ENCODE measurements at places on chromosomes 2 and 18.

DNA sequence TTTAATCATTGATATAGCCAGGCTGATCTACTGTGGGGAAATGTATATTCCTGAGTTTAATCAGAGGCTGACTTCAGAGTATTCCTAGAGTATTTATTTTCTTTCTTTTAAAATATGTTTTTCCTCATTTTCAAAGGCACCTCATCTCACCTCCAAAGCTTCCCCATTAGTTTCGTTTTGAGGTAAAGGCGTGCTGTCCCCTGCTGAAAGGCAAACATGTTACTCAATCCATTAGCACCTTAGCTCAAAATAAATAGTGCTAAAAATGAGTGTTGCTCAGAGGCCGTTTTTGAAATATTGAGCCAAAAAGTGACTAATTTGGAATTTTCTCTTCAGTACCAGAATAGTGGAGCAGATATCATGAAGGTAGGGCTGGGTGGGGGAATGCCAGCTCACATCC, 386.2 kb downstream of the SOX11 start:
- no peak for DNase-seq

- DNase-seq = no peak
These were observed 58.8 kb downstream of the PARD3B start for GRCh38 chr2:204604061-204604460.

GRCh38 chr2:38509314-38509946, 93.3 kb downstream of the HNRNPLL start:
- no peak for DNase-seq

DNA sequence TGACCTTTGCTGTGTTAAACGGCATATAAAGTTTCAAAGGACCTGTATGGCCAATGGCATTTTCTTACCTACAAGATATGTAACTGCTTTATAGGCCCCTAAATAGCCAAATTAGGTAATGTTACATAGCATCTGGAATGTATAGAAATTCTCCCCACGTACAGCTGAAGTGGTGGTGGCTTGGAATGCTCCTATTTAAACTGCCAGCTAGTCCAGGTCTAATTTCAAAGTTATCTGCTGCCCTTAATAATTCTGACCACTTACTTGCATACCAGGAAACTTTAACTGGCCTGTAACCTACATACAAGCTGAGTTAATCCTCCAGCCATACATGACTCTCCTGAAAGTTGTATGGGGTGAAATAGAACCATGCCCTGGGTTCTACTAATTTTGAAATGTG, 1.3 kb downstream of the KIAA2012 start:
- DNase-seq = no peak

DNA sequence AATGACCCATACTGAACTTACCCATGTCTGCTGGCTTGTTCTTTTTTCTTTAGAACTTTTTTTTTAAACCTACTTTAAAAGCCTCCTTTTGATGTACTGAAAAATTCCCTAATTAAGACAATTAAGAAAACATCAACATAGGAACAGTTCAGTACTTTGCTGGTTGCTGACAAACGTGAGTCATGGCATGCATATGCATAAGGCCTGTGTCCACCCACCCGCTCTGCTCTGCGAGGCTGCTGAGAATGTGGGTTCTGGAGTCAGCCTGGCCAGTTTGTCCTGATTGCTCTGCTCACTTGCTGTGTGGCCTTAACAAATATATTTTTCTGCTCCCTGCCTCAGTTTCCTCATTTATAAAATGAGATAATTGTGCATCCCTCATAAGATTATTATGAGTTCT, 27.3 kb downstream of the LAMA3 start:
- no peak for DNase-seq

DNA sequence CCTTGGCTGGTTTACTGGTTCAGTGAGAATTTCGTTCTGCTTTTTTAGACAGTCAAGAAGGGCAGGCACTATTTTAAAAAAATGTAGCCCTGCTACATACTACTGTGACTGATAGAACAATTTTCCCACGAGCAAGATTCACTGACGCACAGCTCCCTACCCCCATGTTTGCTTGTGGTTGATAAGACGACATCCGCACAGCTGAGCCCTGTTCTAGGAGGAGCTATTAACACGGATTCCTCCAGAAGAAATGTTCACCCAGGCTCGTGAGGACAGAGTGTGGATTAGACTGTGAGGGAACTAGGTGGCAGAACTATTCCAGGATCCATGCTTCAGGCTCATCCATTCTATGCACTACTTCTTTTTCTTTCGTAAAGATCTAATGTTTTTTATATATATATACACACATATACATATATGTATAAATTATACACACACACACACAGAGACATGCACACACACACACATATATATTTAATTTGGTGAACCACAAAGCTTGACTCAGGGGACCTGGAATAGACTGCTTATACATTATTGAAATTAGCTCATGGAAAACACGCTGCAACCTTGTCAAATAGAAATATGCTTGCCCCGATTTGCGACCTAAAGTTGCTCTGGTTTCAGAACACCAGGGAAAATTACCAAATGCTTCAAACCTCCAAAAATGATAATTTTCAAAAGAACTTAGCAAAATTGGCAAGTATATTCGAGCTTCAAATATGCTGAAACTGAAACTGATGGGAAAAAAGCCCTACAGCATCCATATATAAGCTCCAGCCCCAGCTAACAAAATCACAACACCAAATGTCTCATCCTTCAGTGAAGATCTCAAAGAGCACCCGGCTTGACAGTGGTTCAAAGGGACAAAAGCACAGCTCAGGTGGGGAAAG, 370.4 kb downstream of the SOCS6 start:
- DNase-seq = no peak

DNA sequence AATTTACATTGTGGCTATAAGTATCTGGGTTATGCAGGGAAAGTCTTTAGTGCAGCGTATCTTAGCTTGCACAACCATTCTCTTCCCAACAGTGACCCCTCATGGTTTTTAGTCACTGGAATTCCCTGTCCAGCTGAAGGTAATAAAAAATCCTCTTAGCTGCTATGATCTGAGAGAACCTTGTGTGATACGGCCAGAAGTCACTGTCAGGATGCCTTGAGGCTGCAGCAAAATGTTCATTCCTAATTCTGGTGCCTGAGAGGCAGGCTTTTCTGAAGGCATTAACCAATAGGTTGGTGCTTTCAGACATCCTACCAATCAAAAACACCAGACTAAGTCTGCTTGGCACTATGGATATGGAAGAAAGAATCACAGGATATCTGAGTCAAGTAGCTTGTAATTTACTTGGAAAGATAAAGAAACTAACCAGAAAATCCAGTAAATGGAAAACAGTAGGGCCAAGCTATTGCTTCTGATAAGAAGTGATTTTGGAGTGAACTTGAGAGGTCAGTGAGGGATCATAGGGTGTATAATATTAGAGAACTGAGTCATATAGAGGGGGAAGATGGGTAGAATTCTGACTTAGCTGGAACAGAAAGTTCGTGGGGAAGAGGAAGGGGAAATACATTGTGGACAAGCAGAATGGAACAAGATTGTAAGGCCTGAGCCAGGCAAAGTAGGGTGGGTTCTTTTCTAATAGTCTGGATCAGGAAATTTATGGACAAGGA, 89.0 kb upstream of the SLC14A2 start:
- no peak for DNase-seq

- no peak for DNase-seq
These were observed 52.4 kb upstream of the ATP8B1 start for GRCh38 chr18:57855551-57855950.

- DNase-seq = no peak
These were observed 93.5 kb downstream of the LPIN1 start for GRCh38 chr2:11839916-11840315.

DNA sequence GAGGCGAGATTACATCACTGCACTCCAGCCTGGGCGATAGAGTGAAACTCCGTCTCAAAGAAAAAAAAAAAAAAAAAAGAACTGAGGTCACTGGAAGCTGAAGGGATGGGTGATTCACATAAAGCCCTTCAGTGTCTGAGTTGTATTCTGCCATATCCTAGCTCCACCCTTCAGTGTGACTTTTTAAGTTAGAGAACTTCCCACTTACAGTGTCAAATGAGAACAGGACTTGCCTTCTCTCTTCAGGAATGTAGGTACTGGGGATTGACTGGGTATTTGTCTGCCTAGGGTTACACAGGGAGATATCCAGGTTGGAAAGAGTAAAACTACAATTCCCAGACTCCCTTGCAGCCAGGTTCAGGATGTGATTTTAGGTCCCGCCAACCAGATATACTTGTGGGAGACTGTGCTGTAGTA, 37.9 kb downstream of the EHD3 start:
- DNase-seq = no peak

DNA sequence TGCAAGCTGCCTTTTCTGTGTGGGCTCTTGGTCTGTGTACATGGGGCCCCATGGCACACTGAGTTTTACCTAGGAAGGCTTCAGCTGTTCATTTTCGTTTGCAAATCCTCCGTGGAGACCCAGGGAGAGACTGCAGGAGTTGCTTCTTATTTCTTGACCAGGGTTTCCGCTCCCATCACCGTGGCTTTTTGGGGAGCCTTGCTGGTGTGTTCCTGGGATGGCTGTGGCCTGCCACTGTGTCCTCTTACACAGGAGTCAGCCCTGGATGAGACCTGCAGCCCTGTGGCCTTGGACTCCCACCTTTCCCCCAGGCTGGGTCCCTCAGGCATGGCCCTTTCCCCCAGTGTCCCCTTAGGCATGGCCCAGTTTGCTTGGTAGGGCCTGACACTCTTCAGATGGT, 137.0 kb downstream of the FAM210A start:
- DNase-seq = no peak

- no peak for DNase-seq
These were observed 124.8 kb upstream of the EML6 start for GRCh38 chr2:54598347-54599325.

DNA sequence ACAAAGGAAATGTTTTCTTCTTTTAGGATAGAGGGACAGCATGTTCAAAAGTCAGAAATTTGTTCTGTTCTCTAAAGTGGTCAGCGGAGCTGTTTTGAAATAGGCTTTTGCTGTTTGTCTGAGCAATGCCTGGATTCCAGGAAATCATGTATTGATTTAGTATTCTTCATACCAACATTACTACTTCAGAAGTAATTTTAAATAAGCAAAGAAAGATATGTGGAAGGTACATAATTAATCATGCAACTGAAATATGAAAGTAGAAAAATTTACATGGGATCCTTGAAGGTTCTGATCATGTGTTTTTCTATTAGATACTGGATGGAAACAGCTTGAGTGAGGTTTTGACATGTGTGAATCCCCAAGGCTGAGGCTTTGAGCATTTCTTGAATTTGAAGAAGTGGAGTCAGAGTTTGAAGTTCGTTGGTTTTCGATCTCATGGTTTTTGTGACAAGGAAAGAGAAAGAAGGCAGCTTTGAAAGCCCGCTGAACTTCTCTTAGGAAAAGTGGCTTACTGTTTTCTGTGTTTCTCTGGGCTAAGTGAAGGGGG, 220.0 kb downstream of the LDLRAD4 start:
- DNase-seq = no peak

GRCh38 chr18:78679613-78680260, 299.9 kb upstream of the SALL3 start:
- no peak for DNase-seq

- DNase-seq = no peak
These were observed 179.4 kb upstream of the SESTD1 start for GRCh38 chr2:179444056-179444455.

DNA sequence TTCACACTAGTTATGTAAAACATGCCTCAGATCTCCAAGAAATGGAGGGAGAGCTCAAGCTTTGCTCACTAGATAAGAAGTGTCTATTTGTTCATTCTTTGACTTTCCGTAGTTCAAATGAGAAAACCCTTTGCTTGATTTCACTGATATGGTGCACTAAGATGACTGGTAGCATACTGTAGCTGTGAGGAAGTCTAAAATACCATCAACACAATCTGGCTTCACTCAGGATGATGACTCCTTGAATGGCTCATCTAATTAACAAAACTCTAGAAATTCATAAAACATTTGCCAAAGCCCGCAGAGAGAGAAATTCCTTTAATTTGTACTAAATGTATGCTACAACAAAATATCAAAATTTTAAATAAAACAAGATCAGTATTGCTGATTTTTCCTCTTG, 152.8 kb upstream of the STK17B start:
- no peak for DNase-seq

- DNase-seq = no peak
These were observed 216.5 kb downstream of the KLHL29 start for GRCh38 chr2:23601301-23601965.

GRCh38 chr2:133390156-133390555, 178.1 kb downstream of the NCKAP5 start:
- DNase-seq = no peak

- DNase-seq = no peak
These were observed 1.1 kb upstream of the TMEFF2 start for GRCh38 chr2:192195548-192196418.

DNA sequence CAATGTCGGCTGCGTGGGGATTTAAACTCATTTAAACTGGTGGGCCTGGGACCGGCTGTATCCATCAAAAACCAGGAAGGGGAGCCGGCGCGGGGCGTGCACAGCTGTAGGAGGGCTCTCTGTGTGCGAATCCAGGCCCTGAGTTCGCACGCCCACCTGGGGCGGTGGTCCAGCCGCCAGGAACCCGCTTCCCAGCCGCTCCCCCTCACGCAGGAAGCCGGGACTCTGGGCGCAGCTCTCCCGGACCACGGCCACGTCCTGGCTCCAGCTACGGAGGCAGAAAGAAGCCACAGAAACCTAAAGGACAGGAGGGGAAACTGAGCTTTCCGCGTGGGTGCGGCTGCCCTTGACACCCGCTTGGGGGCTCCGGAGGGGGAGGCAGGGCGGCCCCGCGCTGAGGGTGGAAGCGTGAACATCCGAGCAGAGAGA, 80.6 kb downstream of the GFPT1 start:
- DNase-seq = no peak

GRCh38 chr2:69954084-69954483, 7.3 kb downstream of the ASPRV1 start:
- DNase-seq = no peak

GRCh38 chr2:99571954-99572353, 82.1 kb upstream of the REV1 start:
- DNase-seq = no peak

- no peak for DNase-seq
These were observed 49.6 kb downstream of the FARSB start for GRCh38 chr2:222606306-222606705.

- no peak for DNase-seq
These were observed 40.5 kb downstream of the RDH14 start for GRCh38 chr2:18519914-18520450.

GRCh38 chr2:112881217-112881985, 29.6 kb upstream of the IL37 start:
- no peak for DNase-seq

DNA sequence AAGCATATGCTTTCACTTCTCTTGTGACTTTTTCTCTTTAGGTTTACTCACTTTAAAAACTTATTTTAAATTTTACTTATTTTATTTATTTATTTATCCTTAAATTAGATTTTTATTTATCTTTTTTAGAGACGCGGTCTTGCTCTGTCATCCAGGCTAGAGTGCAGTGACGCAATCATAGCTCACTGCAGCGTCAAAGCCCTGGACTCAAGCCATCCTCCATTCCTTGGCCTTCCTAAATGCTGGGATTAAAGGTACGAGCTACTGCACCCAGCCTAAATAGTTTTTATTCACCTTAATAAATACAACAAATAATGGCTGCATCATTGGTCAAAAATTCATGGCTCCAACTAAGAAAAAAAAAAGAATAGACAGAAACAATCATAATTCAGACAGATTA, 415.7 kb upstream of the FIGN start:
- DNase-seq = no peak
